ENCODE measurements at places on chromosomes 16 and 17.
A peak's percentile ranks its signal among the peaks of the same experiment; 100 is the strongest.

- no peak for DNase-seq
Observed at GRCh38 chr16:50229149-50229726, 37.1 kb upstream of the ADCY7 start.

GRCh38 chr17:73028299-73028755 is 64.2 kb downstream of the SLC39A11 start:
- no peak for DNase-seq

DNA sequence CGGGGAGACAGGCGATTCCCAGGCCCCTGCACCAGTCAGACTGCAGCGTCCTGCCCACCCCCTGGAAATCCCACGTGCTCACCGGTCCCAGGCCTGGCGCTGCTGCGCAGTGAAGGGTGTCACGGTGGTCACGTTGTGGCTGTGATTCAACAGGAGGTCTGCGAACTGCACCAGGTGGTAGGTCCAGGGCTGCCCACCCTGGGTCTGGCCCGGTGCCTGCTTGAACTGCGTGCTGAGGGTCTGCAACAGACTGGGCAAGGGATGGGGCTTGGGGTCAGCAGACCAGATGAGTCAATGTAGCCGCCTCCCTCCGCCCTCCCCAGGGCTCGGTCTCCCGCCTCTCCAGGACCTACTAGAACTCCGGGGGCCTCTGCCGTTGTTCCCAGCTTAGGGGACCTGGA is 7.1 kb downstream of the MYBBP1A start:
- no peak for DNase-seq

- DNase-seq, result no peak
Observed at GRCh38 chr17:55171634-55172328, 93.0 kb upstream of the HLF start.

DNA sequence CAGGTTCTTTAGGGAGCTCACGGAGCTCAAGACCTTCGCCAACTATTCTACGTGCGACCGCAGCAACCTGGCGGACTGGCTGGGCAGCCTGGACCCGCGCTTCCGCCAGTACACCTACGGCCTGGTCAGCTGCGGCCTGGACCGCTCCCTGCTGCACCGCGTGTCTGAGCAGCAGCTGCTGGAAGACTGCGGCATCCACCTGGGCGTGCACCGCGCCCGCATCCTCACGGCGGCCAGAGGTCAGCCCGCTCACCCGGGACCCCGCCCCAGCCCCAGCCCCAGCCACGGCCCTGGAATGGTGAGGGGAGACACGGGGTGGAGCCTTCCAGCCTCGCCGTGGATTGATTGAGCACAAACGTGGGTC is 13.5 kb downstream of the SARM1 start:
- no peak for DNase-seq

GRCh38 chr16:59327894-59328293 is 593.8 kb upstream of the GOT2 start:
- DNase-seq, result no peak

DNA sequence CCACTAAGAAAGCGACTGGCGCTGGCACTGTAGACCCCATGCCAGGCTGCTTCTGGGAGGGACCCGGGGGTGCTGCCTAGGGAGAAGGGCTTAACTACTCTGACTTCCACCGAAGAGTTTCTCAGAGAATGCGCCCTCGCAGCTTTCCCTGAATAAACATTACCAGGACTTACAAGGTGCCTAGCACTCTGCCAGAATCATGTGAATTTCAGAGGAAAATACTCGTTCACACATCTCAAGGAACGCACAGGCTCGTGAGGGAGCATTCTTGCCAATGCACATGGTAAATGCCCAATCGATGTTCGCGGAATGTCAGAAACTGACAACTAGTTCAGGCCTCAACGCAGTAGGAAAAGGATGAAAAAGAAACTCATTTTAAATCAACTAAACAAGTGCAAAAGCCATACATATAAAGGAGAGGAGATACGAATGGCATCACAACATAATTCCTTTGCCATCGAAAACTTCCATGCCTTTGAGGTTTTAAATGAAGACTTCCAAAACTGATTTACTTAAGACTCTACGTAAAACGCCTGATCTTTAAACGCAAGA is 999 bp downstream of the CMC2 start:
- no peak for DNase-seq

DNA sequence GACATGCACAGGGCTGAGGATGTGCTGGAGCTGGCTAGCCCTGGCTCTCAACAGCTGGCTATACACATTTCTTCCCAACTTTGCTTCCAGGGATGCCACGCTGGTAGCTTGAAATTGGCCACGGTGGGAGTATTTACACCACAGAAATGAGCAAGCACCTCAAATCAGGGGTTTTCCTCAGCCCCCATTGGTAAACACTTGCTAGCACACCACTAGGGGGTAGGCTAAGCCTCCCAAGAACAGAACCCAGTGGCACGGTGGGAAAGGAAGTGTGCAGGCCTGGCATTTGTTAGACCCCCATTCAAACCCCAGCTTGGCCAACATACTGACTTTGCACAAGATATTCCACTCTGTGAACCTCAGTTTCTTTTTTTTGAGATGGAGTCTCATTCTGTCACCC is 12.9 kb downstream of the DRC3 start:
- no peak for DNase-seq

DNA sequence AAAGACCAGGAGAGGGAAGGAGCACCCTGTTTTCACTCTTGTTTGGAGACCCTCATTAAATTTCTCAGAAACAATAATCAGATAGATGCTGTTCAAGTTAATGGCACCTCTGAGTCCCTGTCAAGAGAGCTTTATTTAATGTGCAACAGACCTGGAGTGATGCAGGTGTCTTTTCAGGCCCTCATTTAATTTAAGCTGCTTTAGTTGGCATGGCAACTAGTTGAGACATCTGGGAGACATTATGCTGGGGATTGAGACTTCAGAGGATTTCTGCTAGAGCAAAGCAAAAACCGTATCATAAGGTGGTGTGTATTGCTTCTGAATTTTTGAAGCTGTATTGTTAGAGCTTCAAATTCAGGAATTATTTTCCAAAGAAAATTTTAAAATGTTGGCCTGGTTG is 108.5 kb downstream of the NLK start:
- no peak for DNase-seq

DNA sequence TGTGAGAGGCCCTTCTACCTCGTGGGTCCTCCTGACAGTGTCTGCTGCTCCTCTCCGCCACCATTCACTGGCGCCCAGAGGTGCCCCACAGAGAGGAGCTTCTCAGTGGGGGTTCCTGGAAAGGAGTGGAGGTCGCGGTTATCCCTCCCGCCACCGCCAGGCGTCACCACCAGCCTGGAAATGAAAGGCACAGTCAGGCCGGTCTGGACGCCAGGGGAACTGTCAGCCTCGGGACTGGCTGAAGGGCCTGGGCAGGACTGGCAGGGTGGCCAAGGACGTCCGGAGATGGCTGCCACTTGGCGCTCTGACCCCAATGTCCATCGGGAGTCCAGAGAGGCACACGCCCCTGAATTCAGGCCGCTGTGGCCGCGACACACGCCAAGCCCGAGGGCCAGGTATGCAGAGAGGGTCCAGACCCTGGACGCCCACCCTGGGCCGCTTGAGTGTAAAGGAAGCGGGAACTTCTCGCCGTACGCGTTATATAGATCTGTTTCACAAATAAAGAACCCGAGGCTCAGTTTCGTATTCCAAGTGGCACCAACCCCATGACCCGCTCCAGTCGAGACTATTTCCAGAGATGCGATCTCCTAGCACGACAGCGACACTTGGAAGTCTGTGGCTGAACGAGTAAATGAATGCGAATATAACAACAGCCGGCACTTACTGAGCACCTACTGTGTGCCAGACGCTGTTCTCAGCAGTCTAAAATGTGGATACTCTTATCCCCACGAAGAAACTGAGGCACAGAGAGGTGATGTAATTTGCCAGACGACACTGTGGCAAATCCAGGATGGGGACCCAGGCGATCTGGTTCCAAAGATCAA is 7.6 kb upstream of the NXPH3 start:
- DNase-seq, result peak; percentile 87

DNA sequence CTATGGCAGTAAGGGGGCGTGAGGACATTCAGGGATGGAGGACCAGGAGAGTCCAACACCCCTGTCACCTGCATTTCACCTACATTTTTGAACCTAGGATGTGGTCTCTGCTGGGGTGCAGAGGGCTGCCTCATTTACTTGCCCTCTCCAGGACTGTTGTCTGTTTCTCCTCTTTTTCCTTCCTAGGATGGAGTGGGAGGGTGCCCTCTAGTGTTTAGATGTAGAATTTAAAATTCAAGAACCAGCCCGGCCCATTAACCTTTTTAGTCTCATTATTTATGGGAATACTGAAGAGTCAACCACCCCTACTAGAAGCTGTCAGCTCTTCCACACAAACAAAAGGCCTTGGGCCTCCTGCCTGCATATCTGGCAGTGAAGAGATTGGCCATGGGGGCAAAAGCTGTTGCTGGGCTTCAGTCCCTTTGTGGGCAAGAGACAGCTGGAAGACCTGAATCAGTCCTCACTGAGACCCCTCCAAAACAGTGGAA is 2.5 kb upstream of the STARD3 start:
- DNase-seq, result no peak

GRCh38 chr17:68657166-68657565 is 56.0 kb upstream of the FAM20A start:
- DNase-seq, result no peak

- peak; percentile 70 for DNase-seq
Observed at GRCh38 chr17:17019891-17020456, 22.3 kb upstream of the MPRIP start.

DNA sequence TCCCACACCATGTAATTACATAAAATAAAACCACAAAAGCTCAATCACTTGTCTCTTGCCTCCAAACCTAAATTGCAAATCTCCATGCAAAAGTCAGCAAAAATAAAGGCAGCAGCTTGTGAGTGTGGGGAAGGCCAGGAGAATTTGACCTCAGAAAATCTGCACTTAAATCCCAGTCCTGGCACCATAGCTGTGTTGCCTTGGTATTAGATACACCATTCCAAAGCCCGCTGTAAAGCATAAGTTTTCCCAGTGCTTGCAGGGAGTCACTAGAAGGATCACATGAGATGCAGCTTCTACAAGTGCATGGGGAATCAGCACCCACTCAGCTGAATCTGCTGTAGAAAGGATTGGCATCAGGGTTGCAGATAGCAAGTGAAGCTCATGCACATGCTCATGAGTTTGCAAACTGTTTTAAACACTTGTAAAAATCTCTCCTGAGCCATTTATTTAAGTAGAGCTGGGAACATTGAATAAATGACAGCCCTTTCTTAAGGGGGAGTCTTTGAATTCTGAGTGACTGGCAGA is 495.0 kb upstream of the HSBP1 start:
- no peak for DNase-seq

DNA sequence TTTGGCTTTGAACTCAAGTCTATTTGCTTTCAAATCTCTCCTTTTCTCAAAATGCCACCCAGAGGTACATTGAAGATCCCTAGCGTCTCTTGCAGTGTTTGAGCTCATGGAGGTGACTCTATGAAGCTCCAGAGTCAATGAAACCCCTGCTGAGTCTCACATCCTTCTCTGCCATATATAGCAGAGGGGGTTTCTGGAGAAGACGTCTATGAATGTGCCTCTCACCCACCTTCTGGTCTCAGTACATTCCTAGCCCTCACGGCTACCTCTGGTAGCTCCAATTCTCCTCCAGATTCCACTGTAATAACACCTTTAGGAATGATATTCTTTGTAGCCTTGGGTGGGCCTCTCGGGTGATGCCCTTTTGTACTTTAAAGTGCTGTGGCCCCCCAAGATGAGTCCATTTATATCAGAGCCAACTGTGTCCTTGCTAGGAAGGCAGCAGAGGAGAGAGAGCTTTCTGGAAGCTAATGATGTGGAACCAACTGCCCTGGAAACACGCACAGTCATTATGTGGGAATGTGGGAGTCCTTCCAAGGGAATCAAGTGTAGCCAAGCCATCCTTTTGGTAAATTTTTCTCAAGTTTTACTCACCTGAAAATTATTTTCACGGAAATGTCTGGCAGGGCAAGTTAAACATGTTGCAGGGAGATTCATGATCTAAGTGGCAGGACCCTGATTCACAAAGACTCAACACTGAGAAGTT is 123.4 kb downstream of the ASIC2 start:
- DNase-seq, result no peak

- no peak for DNase-seq
Observed at GRCh38 chr16:64278196-64278595, 843.7 kb downstream of the CDH11 start.

DNA sequence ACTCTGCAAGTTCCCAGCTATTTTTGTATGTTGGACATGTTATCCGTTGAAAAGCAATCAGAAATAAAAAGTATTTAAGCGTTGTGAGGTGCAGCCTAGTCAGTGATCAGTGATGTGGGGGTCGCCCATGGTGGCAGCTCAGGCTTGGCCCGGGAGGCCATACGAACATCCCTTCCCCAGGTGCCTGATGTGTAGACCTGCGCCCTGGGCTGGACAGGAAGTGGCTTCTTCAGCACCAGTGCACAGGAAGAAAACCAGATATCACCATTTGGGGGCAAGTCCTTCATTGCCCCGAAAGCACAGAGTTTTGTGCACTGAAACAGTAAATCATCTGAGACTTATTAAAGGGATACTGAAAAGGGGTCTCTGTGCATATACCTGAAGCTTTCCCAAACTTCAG is 98.9 kb downstream of the SOCS1 start:
- peak; percentile 10 for DNase-seq

- peak; percentile 59 for DNase-seq
Observed at GRCh38 chr16:81623365-81624102, 155.6 kb upstream of the PLCG2 start.

- DNase-seq, result no peak
Observed at GRCh38 chr17:76382803-76383545, 1.4 kb upstream of the SPHK1 start.

- DNase-seq, result peak; percentile 96
Observed at GRCh38 chr17:38748149-38748891, at the start of gene PCGF2. Gene PCGF2, minus strand, starts transcription at chr17:38748336. Its CDS starts 7,934 bp downstream, at chr17:38740402.

GRCh38 chr16:80996688-80997138 is 10.0 kb downstream of the CMC2 start:
- no peak for DNase-seq

DNA sequence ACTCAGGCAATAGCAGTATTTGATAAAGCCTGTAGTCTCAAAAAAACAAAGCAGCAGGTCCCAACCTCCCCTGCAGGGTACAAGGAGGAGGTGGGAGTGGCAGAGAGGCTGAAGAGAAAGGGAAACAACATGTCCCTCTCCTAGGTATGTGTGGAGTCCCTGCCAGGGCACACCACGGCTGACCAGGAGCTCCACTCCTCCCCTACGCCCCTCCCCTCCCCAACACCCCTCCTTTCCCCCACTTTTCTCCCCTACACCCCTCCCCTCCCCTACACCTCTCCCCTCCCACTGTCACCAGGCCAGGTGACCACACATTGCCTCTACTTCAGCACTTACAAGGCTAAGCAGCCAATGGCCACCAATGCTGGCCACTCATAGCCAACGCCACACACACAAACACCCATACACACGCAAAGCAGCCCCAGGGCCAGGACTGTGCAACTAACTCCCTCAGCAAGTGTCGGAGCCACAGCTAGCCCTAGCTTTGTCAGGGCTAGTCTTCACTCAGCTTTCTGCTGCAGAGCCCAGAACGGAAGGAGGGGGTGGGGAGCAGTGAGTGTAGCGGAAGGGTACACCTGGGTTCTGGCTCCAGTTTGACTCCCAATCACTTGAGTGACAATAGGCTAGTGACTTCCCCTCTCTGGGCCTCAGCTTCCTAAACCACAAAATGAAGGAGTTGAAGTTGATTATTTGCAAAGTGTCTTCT is 8.2 kb downstream of the CAVIN1 start:
- no peak for DNase-seq
